Retinal pigment epithelial cell (primary cell): ENCODE measurements at places on chromosomes 3 and 15.

DNA sequence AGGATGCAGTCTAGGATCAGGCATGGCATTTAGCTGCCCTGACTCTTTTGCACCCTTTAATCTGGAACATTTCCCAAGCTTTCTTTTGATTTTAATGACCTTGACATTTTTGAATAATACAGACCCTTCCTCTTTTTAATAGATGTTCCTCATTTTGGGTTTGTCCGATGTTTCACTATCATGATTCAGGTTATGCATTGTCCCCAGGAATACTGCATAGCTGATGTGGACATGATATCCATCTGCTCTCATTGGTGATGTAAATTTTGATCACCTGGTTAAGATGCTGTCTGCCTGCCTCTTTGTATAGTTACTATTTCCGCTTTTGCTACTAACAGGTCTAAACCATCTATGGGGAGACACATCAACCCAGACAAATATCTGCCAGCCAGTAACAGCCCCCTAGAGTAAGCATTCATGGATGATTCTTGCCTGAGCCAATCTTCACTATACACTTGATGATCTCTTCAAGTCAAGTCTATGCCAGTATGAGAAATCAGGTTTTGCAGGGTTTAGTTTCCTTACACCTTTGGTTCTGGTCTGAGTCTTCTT lies 50.6 kb upstream of the ULK4 start:
- DNase-seq: no peak

- DNase-seq: no peak
Measured at GRCh38 chr3:172323894-172324610, 124.2 kb downstream of the GHSR start.

DNA sequence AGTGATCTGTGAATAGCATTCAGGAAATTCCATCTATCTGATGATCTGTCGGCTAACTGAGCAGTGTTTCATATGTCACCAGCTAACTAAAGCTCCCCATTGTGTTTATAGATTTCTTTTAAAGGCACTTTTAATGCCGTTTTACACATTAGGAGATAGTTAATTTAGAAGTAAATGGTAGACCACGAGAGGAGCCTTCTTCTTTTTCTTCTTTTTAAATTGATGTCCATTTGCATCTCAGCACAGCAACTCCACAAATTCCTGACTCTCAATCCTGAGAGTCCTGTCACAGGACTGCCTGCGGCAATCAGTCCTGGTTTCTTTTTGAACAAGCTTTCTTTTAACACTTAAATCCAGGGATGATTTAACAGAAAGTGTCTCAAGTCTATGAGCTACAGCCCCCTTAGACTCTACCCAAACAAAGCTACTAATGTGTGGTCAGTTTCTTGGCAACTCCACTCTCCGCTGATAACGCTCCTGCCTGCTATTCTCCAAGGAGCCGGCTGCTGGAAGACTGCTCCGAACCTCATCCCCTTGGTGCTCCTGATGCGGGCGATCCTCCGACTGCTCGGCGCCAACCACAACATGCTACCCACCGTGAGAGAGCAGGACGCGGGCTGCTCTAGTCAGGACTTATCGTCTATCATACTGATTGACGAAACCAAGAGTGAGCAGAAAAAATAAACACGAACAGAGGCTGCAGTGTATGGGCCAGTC lies 421.4 kb downstream of the MECOM start:
- DNase-seq: no peak

GRCh38 chr3:194306771-194307640 lies 44.1 kb downstream of the CPN2 start:
- no peak for DNase-seq

DNA sequence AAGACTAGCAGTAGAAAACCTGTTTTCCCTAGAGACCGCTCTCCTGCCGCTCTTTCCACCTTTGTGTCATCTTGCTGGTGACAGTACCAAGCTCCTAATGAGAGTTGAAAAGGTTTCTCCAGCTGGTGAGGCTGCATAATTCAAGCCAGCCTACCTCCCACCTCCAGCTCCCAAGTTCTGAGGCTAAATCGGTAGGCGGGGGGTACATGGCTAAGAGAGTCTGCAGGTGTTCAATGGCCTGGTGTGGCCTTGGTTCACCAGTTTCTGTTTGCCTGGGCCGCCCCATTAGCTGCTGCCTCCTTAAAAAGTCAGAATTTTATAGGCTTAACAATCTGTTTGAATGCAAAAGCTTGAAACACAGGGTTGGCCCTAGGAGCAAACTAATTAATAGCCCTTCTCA lies 262.8 kb downstream of the SLCO3A1 start:
- no peak for DNase-seq
